Smooth muscle cell of the umbilical artery (primary cell): ENCODE measurements at places on chromosomes 5 and 9. TPM values are rescaled to one million over a fixed set of nuclear protein-coding genes. Genes with fewer than 3 reads are reported as not detected.

RNF180 gene
- 7.4 and 15.2 TPM in 2 replicates for total RNA-seq

IFNA2 gene
- not detected in 2 replicates for total RNA-seq

CMYA5 gene
- under 0.01 and 0.28 TPM in 2 replicates for total RNA-seq

ZNF354C gene
- 7.1 and 8.1 TPM in 2 replicates for total RNA-seq

NUDCD2 gene
- total RNA-seq = 4.7 and 6.5 TPM in 2 replicates

SLC27A6 gene
- under 0.01 and 0.32 TPM in 2 replicates for total RNA-seq

CKMT2 gene
- 3.3 and 3.6 TPM in 2 replicates for total RNA-seq

IER5L gene
- 22.7 and 32.4 TPM in 2 replicates for total RNA-seq

LCP2 gene
- total RNA-seq = not detected in 2 replicates

HAND1 gene
- total RNA-seq = 0.14 and 0.30 TPM in 2 replicates

UNC5A gene
- total RNA-seq = not detected in 2 replicates

ARID3C gene
- total RNA-seq = 0.18 TPM in 1 of 2 replicates, not detected in the other

HTR4 gene
- total RNA-seq = not detected in 2 replicates

PAIP1 gene
- 86.4 and 104 TPM in 2 replicates for total RNA-seq

ATOSB gene
- 37.7 and 55.5 TPM in 2 replicates for total RNA-seq

TNFSF8 gene
- total RNA-seq = not detected in 2 replicates

DEPDC1B gene
- total RNA-seq = 1.5 and 4.8 TPM in 2 replicates

MINAR2 gene
- not detected in 2 replicates for total RNA-seq

SOX30 gene
- 0.18 TPM in 1 of 2 replicates, not detected in the other for total RNA-seq

FBP1 gene
- not detected in 2 replicates for total RNA-seq

C9orf153 gene
- 0.30 and 1.1 TPM in 2 replicates for total RNA-seq

PCDH1 gene
- total RNA-seq = 0.60 and 0.89 TPM in 2 replicates

SMIM23 gene
- not detected in 2 replicates for total RNA-seq

GGTA1 gene
- not detected in 2 replicates for total RNA-seq

CLINT1 gene
- total RNA-seq = 152 and 184 TPM in 2 replicates

ANP32B gene
- 6.2 and 9.3 TPM in 2 replicates for total RNA-seq

F12 gene
- 0.51 and 0.89 TPM in 2 replicates for total RNA-seq

FGD3 gene
- total RNA-seq = not detected in 2 replicates

NUTM2G gene
- total RNA-seq = not detected in 2 replicates

PRDM9 gene
- not detected in 2 replicates for total RNA-seq

PSAT1 gene
- total RNA-seq = 90.3 and 118 TPM in 2 replicates

CCL28 gene
- 0.59 and 1.5 TPM in 2 replicates for total RNA-seq

SLC36A3 gene
- total RNA-seq = not detected in 2 replicates

SAXO1 gene
- 0.05 TPM in 1 of 2 replicates, not detected in the other for total RNA-seq

MCTP1 gene
- 13.7 and 17.3 TPM in 2 replicates for total RNA-seq

TAS2R1 gene
- total RNA-seq = not detected in 2 replicates

C5orf52 gene
- total RNA-seq = not detected in 2 replicates

ZNF367 gene
- 0.30 and 3.4 TPM in 2 replicates for total RNA-seq

PLPPR1 gene
- 0.05 TPM in 1 of 2 replicates, not detected in the other for total RNA-seq

TRIM23 gene
- total RNA-seq = 30.8 and 39.2 TPM in 2 replicates

EXD3 gene
- 10.8 and 12.2 TPM in 2 replicates for total RNA-seq

OR2S2 gene
- total RNA-seq = not detected in 2 replicates

NUTM2F gene
- not detected in 2 replicates for total RNA-seq

FABP6 gene
- 0.55 TPM in 1 of 2 replicates, not detected in the other for total RNA-seq

GLRA1 gene
- not detected in 2 replicates for total RNA-seq

CNTLN gene
- 8.9 and 10.2 TPM in 2 replicates for total RNA-seq

CBY3 gene
- 0.23 TPM in 1 of 2 replicates, not detected in the other for total RNA-seq

GPRIN1 gene
- 1.8 and 7.3 TPM in 2 replicates for total RNA-seq

PPP1R2B gene
- total RNA-seq = 0.05 TPM in 1 of 2 replicates, not detected in the other

TBC1D2 gene
- total RNA-seq = 10.7 and 26.7 TPM in 2 replicates

MARVELD2 gene
- 0.30 and 1.3 TPM in 2 replicates for total RNA-seq
